ENCODE measurements at places on chromosomes 4 and X.

- DNase-seq, result no peak
Measured at GRCh38 chr4:170651786-170652185, 562.0 kb upstream of the AADAT start.

- no peak for DNase-seq
Measured at GRCh38 chr4:42643685-42644084, 13.2 kb downstream of the ATP8A1 start.

DNA sequence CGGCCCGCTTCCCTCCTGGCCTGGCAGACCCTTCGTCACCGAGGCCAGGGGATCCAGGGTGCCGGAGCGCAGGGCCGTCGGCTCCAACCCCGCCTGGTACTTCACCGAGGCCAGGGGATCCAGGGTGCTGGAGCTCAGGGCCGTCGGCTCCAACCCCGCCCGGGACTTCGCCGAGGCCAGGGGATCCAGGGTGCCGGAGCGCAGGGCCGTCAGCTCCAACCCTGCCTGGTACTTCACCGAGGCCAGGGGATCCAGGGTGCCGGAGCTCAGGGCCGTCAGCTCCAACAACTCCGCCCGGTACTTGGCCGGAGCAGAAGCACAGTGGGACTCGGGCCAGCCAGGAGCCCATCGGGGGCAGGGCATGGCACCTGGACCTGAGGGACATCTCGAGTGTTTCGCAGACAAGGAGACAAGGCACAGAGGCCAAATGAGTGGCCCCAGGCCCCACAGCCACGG, 85.1 kb downstream of the FAM53A start:
- no peak for DNase-seq

GRCh38 chr4:102599886-102600285, 98.7 kb downstream of the NFKB1 start:
- DNase-seq, result no peak

DNA sequence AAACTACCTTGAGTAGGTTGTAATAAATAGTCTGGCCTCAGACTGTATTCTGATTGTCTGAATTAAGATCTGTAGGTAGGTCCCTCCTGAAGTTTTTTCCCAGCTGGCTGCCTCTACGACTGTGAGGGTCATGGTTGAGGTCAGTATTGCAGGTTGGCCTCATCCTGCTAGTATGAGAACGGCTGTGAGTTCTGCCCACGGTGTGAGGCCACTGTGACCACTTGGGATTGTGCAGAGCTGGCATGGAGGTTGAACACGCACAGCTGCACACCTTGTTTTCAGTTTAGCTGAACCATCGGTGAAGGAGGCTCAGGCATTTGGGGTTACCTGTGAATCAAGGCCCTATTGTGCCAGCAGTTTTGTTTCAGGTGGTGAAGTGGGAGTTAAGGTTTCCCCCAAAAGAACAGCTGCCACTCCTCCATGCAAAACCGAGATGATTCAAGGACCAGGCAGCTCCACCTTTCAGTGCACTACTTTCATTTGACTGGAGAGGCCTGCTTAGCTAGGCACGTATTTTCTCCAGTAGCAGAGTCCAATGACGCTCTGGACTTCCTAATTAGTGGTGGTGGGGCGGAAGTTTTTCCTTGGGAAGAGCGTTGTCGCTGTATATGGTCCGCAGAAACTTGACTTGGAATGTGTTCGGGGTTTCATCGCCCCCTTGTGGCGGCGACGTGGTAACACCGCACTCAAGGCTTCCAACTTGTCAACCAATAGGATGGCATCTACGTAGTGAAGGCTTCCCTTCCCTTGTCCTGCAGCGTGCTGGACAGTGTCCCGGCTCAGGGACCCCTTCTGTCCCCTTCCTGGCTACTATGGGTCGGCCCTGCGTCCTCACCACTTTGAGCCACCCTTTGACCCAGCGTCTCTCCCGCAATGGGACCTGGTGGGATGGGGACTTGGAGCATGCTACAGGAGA, 13.8 kb downstream of the CMC4 start:
- peak; percentile 38 for DNase-seq

DNA sequence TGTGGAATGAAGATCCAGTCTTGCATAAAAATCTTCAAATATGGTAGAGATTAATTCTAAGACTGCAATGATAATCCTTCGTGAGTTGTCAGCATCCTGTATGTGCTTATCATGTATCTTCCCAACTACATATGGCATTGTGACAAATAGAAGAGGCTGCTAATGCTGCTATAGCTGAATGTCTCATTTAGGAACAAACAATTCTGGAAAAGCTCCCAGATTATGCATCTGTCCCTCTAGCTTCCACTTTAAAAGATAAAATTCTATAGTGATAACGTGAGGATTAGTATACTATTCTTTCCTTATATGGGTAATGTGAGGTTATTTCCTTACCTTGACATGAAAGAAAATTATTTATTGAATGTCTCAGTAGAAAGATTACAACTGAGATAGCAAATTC, 930.9 kb downstream of the DMD start:
- no peak for DNase-seq

DNA sequence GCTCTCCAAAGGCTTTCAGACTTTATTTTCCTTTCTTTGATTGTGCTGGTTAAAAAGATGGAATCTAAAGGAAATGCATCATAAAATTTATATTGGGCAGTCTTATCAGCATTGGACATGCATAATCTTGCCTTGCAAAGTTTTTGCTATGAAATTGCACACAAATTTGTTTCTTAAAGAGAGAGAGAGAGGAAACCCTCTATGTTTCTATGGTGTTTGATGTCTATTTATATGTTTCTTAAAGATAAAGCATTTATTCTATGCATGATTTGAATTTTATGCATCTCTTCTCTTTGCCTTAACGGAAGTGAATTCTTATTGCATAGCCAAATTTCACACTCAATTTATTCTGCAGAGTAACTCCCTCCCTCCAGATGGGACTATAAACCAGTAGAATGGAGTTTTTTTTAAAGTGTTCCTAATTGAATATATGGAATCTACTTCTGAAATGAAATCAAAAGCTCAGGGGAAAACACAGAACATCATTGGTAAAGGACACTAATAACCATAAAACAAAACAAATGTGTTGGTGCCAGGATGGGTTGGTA, 83.5 kb upstream of the PPARGC1A start:
- no peak for DNase-seq

- DNase-seq, result no peak
Measured at GRCh38 chr4:46123913-46124755, at the start of gene GABRG1. TSS of gene GABRG1 (minus strand) at chr4:46124054. CDS start at chr4:46123913, 141 bp downstream.

DNA sequence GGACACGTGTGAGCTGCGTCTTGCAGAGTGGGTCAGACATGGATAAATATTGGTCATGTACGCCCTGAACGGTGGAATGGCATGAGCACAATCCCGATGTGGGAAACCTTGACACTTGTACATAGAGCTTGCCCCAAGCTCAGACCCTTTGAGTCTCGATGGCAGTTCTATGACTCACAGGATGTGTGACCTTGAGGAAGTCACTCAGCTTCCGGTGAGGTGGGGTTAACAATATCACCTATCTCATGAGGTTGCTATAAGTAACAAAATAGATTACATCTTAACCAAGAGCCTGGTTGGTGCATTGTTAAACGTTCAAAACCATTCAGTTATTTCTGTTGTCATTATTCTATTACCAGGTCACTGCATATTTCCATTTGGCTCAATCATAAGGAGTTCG, 109.1 kb upstream of the TBL1X start:
- DNase-seq, result no peak

- no peak for DNase-seq
Measured at GRCh38 chr4:175297965-175298565, 379.9 kb downstream of the ADAM29 start.

GRCh38 chr4:52588097-52588496, 71.0 kb downstream of the USP46 start:
- DNase-seq, result no peak
